ENCODE measurements at places on chromosomes 1 and 21.

- peaks cover 33% of the 10 kb centered on the region for H3K4me1 ChIP-seq
- H3K4me3 ChIP-seq, result no peak overlapping the region
- no peaks in the 10 kb centered on the region for H3K36me3 ChIP-seq
Measured at GRCh38 chr1:56448529-56449300, 130.6 kb downstream of the PLPP3 start.

GRCh38 chr1:6281511-6282402 is 20.9 kb upstream of the GPR153 start:
- no peaks in the 10 kb centered on the region for H3K36me3 ChIP-seq
- no peak overlapping the region for H3K27ac ChIP-seq
- peaks cover 13% of the 10 kb centered on the region for H3K27me3 ChIP-seq
- no peak for DNase-seq
- H3K4me1 ChIP-seq, result peaks cover 43% of the 10 kb centered on the region

GRCh38 chr1:200872446-200873115 is at the start of gene GPR25:
TSS of gene GPR25 (plus strand) at chr1:200872981. CDS start at chr1:200873038, 57 bp downstream.
- H3K4me3 ChIP-seq, result no peak within 1 kb of the TSS
- H3K36me3 ChIP-seq, result no peaks in the 10 kb centered on the region
- peaks cover 19% of the 10 kb centered on the region for H3K27me3 ChIP-seq
- H3K4me1 ChIP-seq, result peaks cover 25% of the 10 kb centered on the region

GRCh38 chr1:175268720-175269119 is 76.1 kb upstream of the KIAA0040 start:
- no peak overlapping the region for H3K4me3 ChIP-seq
- H3K36me3 ChIP-seq, result no peaks in the 10 kb centered on the region
- no peaks in the 10 kb centered on the region for H3K4me1 ChIP-seq
- H3K27me3 ChIP-seq, result peaks cover 7% of the 10 kb centered on the region
- no peak overlapping the region for H3K27ac ChIP-seq
- no peak for DNase-seq

GRCh38 chr1:24047110-24047477 is 64.8 kb downstream of the MYOM3 start:
- DNase-seq, result no peak
- H3K4me3 ChIP-seq, result no peak overlapping the region
- no peak overlapping the region for H3K27ac ChIP-seq
- peaks cover 49% of the 10 kb centered on the region for H3K4me1 ChIP-seq

DNA sequence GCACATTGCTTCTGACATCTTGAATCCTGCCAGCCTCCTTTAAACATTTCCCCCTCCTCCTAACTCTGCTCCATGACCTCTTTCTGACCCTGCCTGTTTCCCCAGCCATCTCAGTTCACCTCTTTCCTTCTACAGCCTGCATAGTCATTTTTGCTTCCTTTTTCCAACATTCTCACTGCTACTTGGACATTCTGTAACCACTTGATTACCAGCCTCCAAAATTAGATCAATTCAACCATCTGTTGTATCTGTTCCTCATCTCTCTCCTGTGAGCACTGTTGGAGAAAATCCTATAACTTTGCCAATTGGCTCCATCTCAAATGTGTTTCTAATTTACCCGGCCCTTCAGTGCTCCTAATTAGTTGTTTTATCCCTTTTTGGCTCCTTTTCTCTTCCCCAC is 27.5 kb upstream of the GPR88 start:
- H3K4me3 ChIP-seq, result no peak overlapping the region
- H3K27me3 ChIP-seq, result no peaks in the 10 kb centered on the region
- DNase-seq, result no peak
- H3K36me3 ChIP-seq, result peaks cover 34% of the 10 kb centered on the region

DNA sequence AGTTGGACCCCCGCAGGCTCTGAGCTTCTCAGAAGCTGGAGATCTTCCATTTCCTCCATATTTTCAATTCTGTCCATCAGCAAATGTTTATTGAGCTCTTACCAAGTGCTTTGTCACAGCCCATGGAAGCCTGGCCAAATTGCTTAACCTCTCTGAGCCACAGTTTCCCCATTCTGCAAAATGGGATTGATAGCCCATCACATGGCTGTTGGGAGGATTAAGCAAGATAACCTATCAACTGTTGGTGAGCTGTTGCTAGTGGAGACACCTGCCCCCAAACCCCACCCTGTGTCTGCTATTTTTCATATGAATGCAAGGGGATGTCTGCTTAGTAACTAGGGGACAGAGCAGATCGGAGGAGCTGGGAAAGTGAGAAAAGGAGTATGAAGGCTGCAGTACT is 38.3 kb downstream of the CD34 start:
- H3K4me3 ChIP-seq, result no peak overlapping the region
- H3K36me3 ChIP-seq, result no peaks in the 10 kb centered on the region
- H3K27ac ChIP-seq, result no peak overlapping the region
- H3K4me1 ChIP-seq, result peaks cover 19% of the 10 kb centered on the region

GRCh38 chr1:26911399-26912146 is 2.2 kb downstream of the NR0B2 start:
- peaks cover 52% of the 10 kb centered on the region for H3K27me3 ChIP-seq
- H3K27ac ChIP-seq, result no peak overlapping the region

DNA sequence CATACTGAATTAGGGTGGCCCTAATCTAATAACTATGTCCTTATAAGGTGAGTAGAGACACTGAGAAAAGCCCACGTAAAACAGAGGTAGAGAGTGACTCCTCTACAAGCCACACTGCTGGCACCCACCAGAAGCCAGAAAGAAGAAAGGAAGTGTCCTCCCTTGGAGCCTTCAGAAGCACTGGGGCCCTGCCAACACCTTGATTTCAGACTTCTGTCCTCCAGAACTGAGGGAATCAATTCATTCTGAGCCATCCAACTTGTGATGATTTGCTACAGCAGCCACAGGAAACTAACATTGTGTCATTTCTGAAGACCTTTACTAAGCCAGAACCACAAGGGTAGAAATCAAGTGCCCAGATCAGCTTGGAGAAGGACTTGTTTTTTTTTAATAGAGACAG is 15.0 kb downstream of the GNB1 start:
- H3K36me3 ChIP-seq, result peaks cover 93% of the 10 kb centered on the region
- H3K4me3 ChIP-seq, result no peak overlapping the region
- peaks cover 20% of the 10 kb centered on the region for H3K4me1 ChIP-seq
- peaks cover 2% of the 10 kb centered on the region for H3K27me3 ChIP-seq
- DNase-seq, result no peak

GRCh38 chr21:25956993-25957714 is 213.4 kb downstream of the APP start:
- no peak overlapping the region for H3K27ac ChIP-seq
- H3K4me1 ChIP-seq, result peaks cover 24% of the 10 kb centered on the region
- no peak for DNase-seq
- no peaks in the 10 kb centered on the region for H3K27me3 ChIP-seq
- no peak overlapping the region for H3K4me3 ChIP-seq

GRCh38 chr1:41632781-41633575 is 148.5 kb upstream of the EDN2 start:
- H3K27me3 ChIP-seq, result peaks cover 10% of the 10 kb centered on the region
- H3K36me3 ChIP-seq, result no peaks in the 10 kb centered on the region
- DNase-seq, result no peak
- H3K27ac ChIP-seq, result no peak overlapping the region
- no peak overlapping the region for H3K4me3 ChIP-seq
- H3K4me1 ChIP-seq, result peaks cover 18% of the 10 kb centered on the region

DNA sequence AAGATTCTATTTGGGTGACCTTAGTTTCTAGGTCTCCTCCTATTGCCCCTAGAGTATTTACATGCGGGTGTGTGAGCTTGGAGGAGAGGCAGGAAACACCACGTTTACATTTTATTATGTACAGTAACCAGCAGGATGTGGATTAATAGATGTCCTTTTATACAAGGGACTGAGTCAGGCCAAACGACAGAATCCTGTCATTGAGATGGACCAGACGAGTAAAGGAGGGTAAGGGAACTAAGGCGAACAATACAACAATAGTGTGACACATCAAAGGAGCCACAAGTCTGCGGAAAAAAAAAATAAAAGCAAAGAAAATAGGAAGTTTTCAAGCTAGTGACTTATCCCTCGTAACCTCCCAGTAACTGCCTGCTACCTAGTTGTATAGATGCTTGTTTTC is 151.1 kb downstream of the GABPA start:
- peaks cover 91% of the 10 kb centered on the region for H3K36me3 ChIP-seq
- no peak overlapping the region for H3K27ac ChIP-seq
- no peak for DNase-seq
- H3K27me3 ChIP-seq, result no peaks in the 10 kb centered on the region

GRCh38 chr1:203548892-203549291 is 54.9 kb downstream of the OPTC start:
- no peaks in the 10 kb centered on the region for H3K36me3 ChIP-seq
- peaks cover 50% of the 10 kb centered on the region for H3K4me1 ChIP-seq
- DNase-seq, result no peak
- no peak overlapping the region for H3K4me3 ChIP-seq
- H3K27me3 ChIP-seq, result peaks cover 5% of the 10 kb centered on the region
- H3K27ac ChIP-seq, result no peak overlapping the region

- no peak overlapping the region for H3K4me3 ChIP-seq
- no peaks in the 10 kb centered on the region for H3K4me1 ChIP-seq
- H3K27me3 ChIP-seq, result peaks cover 82% of the 10 kb centered on the region
- no peak for DNase-seq
- no peaks in the 10 kb centered on the region for H3K36me3 ChIP-seq
- no peak overlapping the region for H3K27ac ChIP-seq
Measured at GRCh38 chr1:20379075-20379474, 88.4 kb downstream of the VWA5B1 start.

GRCh38 chr1:207286786-207287468 is 34.6 kb upstream of the CD55 start:
- no peaks in the 10 kb centered on the region for H3K4me1 ChIP-seq
- H3K27ac ChIP-seq, result no peak overlapping the region
- peaks cover 6% of the 10 kb centered on the region for H3K36me3 ChIP-seq
- no peak overlapping the region for H3K4me3 ChIP-seq
- H3K27me3 ChIP-seq, result peaks cover 12% of the 10 kb centered on the region

DNA sequence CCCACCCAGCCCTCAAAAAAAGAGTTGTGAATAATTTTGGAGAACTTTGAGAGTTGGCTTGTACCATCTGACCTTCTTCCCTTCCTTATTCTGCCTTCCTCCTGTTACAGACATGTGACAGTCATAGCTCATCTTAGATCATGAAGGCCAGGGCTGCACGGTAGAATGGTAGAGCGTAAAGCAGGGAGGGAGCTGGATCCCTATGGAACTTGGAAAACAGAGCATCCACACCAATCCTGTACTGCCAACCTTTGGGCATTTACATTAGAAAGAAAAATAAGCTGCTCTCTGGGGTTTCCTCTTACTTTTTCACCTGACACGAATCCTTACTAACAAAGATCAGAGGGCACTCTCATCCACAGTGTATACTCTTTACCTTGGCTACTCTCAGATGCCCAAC is 121.5 kb downstream of the GPR52 start:
- no peaks in the 10 kb centered on the region for H3K36me3 ChIP-seq
- H3K27me3 ChIP-seq, result no peaks in the 10 kb centered on the region
- no peak overlapping the region for H3K4me3 ChIP-seq
- H3K27ac ChIP-seq, result no peak overlapping the region
- H3K4me1 ChIP-seq, result no peaks in the 10 kb centered on the region

- no peak overlapping the region for H3K27ac ChIP-seq
- no peaks in the 10 kb centered on the region for H3K36me3 ChIP-seq
- H3K4me1 ChIP-seq, result peaks cover 17% of the 10 kb centered on the region
- DNase-seq, result peak; percentile 32
- H3K27me3 ChIP-seq, result peaks cover 19% of the 10 kb centered on the region
Measured at GRCh38 chr1:8962812-8963530, 17.3 kb downstream of the CA6 start.

DNA sequence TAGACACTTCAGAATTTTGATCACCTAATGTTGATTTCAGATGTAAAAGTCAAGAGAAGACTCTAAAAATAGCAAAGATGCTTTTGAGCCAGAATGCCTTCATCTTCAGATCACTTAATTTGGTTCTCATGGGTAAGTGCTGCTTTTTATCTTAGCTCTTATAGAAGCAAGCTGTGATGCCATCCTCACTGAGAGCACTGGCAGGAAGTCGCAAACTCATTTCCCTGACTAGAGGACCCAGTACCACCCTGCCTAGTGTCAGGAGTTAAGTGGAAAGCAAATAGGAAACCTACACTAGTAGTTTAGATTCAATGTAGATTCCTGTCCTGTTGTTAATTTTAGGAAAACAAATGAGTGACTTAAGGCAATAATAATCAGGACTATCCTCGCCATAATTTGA is 12.1 kb downstream of the IFNAR2 start:
- peaks cover 82% of the 10 kb centered on the region for H3K36me3 ChIP-seq
- H3K27me3 ChIP-seq, result no peaks in the 10 kb centered on the region
- no peak overlapping the region for H3K27ac ChIP-seq
- no peak for DNase-seq

DNA sequence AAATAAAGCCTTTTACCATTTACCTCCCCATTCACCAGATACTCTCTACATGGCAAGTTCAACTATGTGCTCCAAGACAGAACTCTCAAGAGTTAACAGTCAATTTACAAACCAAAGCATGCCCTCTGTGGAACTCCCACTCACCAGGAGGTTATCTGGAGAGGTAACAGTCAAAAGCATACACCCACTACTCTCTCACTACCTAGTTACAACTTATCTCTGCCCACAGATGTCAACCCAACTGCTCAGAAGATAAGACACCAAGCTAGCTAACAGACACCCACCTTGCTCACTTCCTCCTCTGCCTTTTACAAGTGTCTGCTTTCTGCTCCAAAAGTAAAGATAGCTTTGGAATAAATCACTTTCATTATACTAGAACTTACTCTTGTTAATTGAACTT is 131.0 kb downstream of the TRIM33 start:
- H3K4me1 ChIP-seq, result no peaks in the 10 kb centered on the region
- DNase-seq, result no peak
- no peak overlapping the region for H3K4me3 ChIP-seq
- H3K27ac ChIP-seq, result peak overlapping the region; percentile 33

DNA sequence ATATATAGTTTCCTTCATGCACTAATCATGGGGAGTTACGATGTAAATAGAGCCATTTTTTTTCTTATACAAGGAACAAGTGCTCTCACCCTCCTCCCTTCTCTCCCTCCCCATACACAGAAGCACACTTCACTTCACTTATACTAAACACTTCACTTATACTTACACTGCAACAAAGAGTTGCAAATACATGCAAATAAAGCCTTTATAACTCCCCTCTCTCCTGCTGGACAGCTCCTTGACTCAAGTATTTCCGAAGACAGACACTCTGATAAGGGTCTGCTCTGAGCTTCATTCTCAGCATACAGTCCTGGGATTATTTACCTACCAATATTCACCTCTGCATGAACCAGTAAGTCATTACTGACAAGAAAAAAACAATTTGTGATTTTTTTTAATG is 35.6 kb upstream of the ERG start:
- no peak for DNase-seq
- no peak overlapping the region for H3K4me3 ChIP-seq
- no peaks in the 10 kb centered on the region for H3K36me3 ChIP-seq

DNA sequence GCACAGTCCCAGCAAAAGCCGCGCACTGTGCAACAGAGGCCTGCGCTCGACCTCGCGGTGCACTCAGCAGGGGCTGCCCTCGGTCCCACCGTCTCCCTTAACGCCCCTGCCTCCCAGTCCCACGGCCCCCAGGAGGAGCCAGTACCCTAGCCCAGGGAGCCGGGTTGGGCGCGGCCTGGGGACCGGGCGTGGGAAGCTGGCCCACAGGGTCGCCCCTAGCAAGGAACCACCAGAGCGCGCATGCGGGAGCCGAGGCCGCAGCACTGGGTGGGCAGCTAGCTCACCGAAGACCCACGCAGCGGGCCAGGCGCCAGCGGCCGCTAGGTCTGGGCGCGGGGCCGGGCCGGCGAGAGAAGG is 21.6 kb upstream of the ZNF678 start:
- no peaks in the 10 kb centered on the region for H3K36me3 ChIP-seq
- DNase-seq, result no peak
- H3K27me3 ChIP-seq, result peaks cover 25% of the 10 kb centered on the region
- peaks cover 3% of the 10 kb centered on the region for H3K4me1 ChIP-seq

GRCh38 chr1:43300378-43301094 is at the start of gene TIE1:
TSS of gene TIE1 (plus strand) at chr1:43300982. CDS start at chr1:43301072, 90 bp downstream.
- H3K4me1 ChIP-seq, result peaks cover 49% of the 10 kb centered on the region
- no peak within 1 kb of the TSS for H3K4me3 ChIP-seq
- no peak for DNase-seq
- H3K27ac ChIP-seq, result peak within 1 kb of the TSS; percentile 32
